ENCODE measurements at places on chromosomes 1 and 21.

GRCh38 chr1:114081437-114082303, 72.0 kb downstream of the SYT6 start:
- no peak for DNase-seq

DNA sequence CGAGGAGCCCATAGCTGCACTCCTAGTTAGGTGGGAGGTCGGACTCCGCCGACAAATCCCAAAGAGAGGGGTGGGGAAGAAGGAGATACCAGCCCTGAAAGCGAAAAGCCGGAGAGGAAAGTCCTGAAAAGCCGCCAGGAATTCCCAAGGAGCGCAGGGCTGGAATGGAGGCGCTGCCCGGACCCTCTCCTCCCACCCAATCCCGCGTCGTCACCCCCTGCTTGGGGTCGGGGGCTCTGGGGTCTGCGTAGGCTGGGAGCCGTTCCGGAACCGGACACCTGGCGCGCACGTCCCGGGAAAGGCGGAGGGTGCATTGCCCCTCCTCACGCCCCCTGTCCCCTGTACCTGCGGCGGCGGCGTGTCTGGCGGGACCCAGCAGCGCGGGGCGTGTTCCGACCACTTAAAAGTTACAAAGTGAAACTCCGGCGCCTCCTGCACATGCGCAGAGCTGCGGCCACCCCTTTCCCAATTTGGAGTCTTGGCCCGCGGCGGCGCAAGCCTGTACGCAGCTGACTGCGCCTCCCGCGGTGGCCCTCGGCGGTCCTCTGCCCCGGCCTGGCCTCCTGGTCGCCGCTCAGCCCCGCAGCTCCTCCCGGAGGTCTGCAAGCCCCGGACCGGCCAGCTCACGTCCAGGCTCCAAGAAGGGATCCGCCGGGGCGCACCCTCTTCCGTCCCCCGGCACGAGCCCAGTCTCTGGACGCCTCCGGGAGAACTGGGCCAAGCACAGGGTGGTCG, at the start of gene TMEM63A:
TSS of gene TMEM63A (minus strand) at position 422 of the 735 bp plus-strand sequence. CDS start 4,800 bp downstream, outside the sequence.
- peak; percentile 76 for DNase-seq

- DNase-seq, result no peak
Observed at GRCh38 chr1:1330366-1331067, 563 bp upstream of the TAS1R3 start.

GRCh38 chr1:210400043-210400840, 71.5 kb downstream of the HHAT start:
- DNase-seq, result no peak

GRCh38 chr1:161382214-161383019, 14.7 kb upstream of the CFAP126 start:
- no peak for DNase-seq

DNA sequence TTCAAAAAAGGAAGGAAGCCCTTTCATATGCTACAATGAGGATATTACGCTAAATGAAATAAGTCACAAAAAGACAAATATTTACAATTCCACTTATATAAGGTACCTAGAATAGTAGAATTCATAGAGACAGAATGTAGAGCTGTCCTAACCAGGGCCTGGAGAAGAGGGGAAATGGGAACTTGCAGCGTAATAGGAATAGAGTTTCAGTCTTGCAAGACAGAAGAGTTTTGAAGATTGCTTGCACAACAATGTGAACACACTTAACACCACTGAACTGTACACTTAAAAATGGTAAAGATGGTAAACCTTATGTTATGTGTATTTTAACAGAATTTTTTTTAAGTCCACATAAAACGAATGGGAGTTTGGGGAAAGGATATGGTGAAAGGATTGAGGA, 2.9 kb downstream of the CD1B start:
- DNase-seq, result no peak

GRCh38 chr1:53580009-53580400, 120.8 kb downstream of the DMRTB1 start:
- no peak for DNase-seq

DNA sequence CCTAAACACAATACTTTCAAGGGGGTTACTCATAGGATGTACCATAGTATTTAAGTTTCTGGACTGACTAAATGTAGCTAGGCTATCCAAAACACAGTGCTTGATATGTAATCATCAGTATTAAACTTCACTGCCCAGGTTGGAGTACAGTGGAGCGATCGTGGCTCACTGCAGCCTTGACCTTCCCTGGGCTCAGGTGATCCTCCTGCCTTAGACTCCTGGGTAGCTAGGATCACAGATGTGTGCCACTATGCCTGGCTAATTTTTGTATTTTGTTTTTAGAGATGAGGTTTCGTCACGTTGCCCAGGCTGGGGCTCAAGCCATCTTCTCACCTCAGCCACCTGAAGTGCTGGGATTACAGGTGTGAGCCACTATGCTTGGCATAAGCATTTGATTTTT, 10.6 kb downstream of the NASP start:
- no peak for DNase-seq

DNA sequence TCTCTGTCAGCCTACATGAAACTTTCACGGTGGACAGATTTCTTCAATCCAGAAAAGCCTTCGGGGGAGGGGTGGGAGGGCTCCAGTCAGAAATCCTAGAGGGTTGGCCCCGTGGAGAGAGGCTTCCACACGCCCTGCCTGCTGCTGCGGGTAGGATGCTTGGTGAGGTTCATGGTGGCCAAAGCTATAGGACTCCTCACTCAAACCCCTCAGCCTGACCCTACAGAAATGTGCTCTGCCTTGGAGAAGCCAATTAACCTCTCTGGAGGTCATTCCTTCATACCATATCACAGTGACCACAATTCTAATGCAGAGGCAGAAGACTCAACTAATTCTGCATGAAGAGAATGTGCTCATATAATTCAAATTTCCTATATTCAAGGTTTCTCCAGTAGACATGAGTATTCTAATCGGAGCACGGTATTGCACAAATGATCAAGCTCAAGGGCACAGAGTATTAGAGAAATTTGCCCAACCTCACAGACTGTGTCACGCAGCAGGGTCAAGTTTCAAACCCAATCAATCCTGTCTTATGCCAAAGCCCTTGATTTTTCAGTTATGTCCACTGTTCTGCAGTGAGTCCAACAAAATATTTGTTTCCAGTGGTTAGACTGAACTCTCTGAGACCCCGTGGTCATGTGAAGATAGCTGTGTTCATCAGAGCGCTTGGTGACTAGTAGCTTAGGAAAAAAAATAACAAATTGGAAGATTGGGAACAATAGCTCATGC, 104.8 kb downstream of the TOMM20 start:
- no peak for DNase-seq

- DNase-seq, result no peak
Observed at GRCh38 chr1:245411245-245412036, 256.7 kb downstream of the KIF26B start.

GRCh38 chr1:8554956-8555534, 237.1 kb downstream of the SLC45A1 start:
- no peak for DNase-seq

- DNase-seq, result no peak
Observed at GRCh38 chr1:183914276-183914675, 109.4 kb downstream of the RGL1 start.

GRCh38 chr1:147747966-147748365, 12.4 kb downstream of the GJA5 start:
- DNase-seq, result no peak

DNA sequence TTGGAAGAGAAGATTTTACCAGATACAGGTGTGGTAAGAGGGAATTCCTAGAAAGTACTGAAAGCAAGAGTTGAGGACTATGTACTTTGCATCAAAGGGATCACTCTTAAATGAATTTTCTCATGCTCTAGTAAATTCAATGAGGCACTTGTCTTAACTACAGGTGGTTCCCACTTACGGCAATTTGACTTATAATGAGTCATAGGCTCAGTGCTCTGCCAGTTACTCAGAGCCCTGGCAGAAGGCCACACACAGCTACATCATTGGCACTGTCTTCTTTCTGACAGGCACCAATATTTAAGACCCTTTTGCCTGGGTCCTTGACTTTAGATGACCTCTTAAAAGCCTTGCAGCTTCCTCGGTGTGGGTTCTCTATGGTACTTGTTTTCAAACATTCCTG, 15.9 kb upstream of the ADAMTS5 start:
- DNase-seq, result no peak

GRCh38 chr1:26610781-26611180, 81.2 kb downstream of the RPS6KA1 start:
- DNase-seq, result no peak

DNA sequence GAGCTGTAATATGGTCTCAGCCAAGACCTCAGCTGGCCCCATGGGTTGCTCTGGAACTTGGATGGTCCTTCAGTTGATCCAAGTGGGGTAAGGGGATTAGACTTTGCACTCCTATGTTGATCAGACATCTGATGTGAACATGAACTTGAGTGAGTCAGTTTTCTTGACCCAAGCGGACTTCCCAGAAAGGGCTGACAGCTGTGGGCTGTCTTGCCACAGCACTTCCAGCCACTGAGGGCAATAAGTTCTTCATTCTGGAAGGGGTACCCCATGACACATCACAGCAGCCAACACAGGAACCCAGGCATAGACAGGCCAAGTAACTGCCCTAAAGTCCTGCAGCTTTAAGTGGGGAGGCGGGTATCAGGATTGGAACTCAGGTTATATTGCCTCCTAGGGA, 93.9 kb upstream of the USP24 start:
- DNase-seq, result no peak

GRCh38 chr1:55196433-55197035, 18.6 kb downstream of the USP24 start:
- no peak for DNase-seq
